Caudate nucleus (tissue), 63 donors: ENCODE measurements at places on chromosomes 5 and 9.

GRCh38 chr9:6977761-6978160, 220.0 kb downstream of the KDM4C start:
- no peak for DNase-seq

DNA sequence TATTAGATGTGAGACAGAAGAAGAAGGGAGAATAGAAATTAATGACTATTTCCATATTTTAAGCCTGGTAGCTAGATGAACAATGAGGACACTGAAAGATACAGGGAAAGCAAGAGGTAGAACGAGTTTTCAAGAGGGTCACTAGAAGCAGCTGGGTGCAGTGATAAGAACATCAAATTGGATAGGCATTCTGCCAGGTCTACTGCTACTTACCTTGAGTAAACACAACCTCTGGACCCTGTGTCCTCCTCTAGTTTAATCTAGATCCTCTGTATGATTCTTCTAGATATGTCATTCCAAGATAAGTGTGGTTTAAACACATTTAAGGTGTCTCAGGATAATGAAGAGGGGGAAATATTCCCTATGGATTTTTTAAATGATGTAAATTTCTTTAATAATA, 31.2 kb downstream of the OTP start:
- DNase-seq: no peak

DNA sequence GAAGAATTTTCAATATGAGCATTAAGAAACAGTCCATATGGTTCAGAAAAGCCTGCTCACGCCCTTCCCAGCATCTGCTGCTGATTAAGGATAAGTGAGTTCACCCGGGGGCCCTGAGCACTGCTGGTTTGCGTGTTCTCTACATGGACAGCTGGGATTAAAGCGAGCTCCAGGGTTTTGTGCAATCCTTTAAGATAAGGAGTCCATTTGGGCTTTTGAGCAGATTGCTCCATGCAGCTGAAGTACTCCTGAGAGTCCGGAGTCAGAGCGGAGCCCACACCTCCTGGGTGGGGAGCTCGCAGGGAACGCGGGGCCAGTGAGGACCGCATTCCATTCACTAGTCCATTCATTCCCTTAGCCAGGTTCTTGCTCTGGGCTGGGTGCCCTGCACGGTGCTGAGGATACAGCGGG, 149.3 kb upstream of the COL5A1 start:
- no peak for DNase-seq

DNA sequence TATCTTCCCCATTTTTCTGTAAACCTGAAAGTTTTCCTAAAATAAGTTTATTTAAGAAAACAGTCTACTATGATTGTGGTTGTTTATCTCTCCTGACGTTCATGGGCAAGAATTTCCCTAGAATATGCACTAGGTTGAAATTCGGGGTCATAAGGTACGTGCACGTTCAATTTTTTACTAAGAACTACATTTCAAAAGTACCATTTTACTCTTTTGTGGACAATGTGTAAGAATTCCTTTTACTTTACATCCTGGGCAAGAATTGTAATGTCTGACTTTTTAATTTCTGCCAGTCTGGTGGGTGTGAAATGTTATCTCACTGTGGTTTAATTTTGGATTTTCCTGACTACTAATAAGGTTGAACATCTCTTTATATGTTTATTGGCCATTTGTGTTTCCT, 12.4 kb downstream of the IL5 start:
- no peak for DNase-seq

- DNase-seq: no peak
Observed at GRCh38 chr5:110043025-110043424, 353.3 kb downstream of the MAN2A1 start.

- no peak for DNase-seq
Observed at GRCh38 chr5:145797336-145797735, 37.8 kb downstream of the PRELID2 start.

GRCh38 chr5:151451626-151452520, 4.5 kb downstream of the SLC36A1 start:
- DNase-seq: no peak

DNA sequence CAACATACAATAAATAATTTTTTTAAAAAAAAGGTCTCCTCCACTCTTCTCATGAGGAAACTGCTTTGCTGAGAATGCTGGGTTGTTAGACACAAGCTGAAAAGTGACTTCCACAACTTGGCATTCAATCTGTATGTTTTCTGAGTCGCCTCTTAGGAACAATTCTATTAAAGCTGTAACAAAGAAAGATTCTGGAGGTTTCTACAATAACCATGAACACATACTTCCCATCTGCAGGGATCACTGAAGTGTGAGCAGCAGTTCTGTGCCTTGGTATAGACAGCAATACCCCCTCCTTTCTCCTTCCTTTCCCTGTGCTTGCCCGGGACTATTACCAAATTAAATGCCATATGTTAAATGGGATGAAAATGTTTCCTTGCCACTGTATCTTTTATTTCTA, 1.5 kb downstream of the DIRAS2 start:
- no peak for DNase-seq

- no peak for DNase-seq
Observed at GRCh38 chr5:52580921-52581320, 206.8 kb upstream of the ITGA1 start.

DNA sequence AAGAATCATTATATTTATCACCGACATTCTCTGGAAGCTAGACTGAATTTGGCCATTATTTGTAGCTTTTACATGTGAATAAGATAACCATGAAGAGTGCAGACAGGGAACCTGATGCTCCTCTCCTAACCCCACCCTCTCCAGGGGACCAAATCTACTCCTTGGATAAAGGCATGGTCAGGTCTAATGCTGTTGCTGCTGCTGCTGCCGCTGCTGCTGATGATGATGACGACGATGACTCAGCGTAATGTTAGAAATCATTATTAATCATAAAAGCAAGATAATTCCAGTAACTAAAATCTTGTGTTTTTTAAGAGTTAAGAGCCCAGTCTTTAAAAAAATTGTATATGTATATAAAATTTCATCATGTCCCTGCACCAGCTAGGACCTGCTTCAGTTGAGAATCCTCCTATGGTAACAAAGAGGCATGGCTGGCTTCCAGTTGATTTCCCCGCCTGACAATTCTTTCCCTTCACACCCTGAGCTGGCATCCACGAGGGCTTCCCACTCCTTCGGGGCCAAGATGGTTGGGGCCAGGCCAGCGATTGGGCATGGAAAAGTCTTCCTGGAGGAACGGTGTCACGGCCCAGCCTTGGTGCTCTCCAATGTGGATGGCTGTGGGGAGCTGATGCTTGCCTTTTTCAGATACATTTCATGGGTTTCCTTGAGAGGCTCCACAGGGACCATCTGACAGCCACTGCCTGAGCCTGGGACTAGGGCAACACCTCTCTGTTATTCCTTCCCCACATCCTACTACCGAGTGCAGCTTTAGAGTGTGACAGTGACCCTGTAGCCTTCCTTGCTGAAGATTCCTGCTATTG, 400.0 kb downstream of the CTNND2 start:
- no peak for DNase-seq

DNA sequence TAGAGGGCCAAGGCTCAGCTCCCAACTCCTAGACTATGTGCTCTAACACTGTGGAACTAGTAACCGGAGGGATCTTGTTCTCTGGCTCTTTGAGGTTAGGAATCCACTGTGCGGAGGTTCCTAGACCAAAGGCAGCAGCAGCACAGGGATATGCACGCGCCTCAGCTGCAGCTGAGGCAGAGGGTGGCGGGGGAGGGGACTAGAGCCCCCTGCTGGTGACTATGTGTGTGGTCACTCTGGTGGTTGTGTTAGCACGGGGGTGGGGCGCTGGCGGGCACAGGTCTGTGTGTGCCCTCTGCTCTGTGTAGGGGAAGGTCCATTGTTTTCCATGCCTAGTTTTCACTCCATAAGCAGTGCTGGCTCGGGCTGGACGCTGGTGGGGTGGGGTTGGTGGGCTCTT, 458.0 kb upstream of the IZUMO3 start:
- no peak for DNase-seq

GRCh38 chr9:98429613-98430012, 174.2 kb upstream of the TBC1D2 start:
- no peak for DNase-seq

- DNase-seq: no peak
Observed at GRCh38 chr9:77648234-77649108, at the start of gene GNA14. Gene GNA14, minus strand, starts transcription at chr9:77648322. Its CDS starts 529 bp downstream, at chr9:77647793.

- no peak for DNase-seq
Observed at GRCh38 chr5:172481011-172481800, 26.9 kb upstream of the SH3PXD2B start.

GRCh38 chr5:131214609-131215227, 44.0 kb downstream of the LYRM7 start:
- DNase-seq: no peak

GRCh38 chr5:115246361-115246991, 16.2 kb downstream of the PGGT1B start:
- no peak for DNase-seq
